Gastroesophageal sphincter (tissue), 4 donors: ENCODE measurements at places on chromosomes 5 and 9.
A peak's percentile ranks its signal among the peaks of the same experiment; 100 is the strongest.

DNA sequence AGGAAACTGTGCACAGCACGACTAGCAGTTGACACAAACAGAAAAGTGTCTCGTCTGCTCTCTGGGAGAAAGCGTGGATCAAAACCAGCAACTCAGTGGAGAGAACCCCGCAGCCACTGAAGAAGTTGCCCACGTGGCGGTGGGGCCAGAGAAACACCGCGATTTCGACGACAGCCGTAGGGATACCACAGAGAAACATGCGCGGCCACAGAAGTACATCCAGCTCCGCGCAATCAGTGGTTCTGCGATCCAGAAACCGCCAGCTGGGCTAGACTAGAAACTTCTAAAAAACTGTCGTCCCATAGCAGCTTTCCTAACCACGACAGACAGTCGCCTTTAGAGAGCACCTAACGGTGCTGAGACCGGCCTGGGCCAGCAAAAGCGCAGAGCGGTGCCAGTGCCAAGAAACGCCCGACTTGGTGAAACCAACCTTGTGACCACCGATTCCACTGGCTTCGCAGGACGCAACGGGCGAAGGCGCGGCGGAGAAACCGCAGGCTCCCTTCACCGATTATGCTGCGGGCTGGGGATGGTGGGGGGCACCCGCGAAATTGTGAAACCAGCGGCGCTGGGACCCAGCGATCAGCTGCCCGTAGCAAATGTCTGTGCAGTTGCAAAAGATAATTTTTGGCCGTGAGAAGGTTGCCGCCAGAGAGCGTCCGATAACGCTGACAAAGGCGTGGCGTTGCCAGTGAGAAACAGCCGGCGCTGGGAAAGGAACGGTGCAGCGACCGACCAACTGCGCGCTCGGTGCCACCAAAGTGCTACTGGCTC is 2.7 kb upstream of the ANXA2R start:
- peak; percentile 38 for ATAC-seq

DNA sequence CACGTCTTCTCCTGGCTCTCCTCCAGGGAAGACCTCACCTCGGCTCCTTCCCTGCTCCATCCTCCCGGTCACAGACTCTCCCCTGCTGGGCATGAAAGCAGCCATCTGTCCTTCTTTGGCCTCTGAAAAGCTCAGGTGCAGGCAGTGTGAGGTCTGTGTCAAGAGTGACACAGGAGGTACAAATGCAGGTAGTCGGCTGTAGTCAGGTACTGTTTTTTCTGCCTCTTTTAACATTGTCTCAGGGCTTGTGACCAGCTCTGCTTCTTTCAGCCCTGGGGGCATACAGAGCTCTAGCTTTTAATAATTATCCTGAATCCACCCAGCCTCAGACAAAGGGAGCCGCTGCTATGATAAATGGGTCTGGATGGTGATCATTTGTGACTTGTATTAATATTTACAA is 46.4 kb downstream of the C5orf15 start:
- ATAC-seq, result no peak

DNA sequence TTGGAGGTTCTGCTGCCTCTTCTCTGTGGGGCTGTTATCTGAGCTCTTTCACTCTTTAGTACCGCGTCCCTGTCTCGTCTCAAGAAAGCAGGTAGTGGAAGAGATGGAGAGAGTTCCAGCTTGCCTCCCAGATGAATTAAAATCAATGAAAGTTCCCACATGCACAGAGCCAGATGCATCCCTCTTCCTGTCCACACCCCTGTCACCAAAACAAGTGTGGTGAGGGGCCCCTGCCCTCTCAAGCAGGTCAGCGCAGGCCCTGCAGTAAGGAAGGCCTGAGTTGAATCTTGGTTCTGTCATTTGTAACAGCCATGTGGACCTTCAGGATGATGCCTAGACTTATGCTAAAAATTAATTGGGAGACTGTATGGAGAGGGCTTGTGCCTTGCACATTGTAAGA is 26.9 kb downstream of the GALNT10 start:
- no peak for ATAC-seq

GRCh38 chr5:135150767-135151166 is 116.7 kb upstream of the PITX1 start:
- no peak for ATAC-seq

DNA sequence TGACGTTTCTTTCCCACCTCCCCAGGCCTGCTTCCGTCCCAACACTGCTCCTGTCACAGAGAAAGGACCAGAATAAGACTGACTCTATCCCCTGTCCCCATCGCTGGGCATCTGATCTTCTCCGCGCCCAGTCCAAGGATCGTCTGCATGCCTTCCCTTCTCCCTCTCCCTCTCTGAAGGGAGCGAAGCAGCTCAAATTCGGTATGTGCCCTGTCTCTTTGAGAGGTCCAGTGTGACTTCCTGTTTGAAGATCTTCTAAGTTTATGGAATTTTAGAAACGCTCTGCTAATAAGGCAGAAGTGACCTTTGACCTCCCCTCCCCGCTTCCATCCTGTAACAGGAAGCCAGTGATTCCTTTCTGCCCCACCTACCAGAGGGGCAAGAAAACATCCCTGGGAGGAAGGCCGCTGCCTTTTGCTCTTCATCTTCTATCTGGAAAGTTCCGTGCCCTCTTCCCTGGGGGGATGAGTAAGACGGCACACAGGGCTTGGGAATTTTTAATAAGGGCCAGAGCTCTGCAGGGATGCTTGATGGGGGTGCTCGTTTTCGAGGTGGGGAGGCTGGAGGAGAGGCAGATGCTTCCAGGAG is 40.7 kb upstream of the RNU6ATAC start:
- ATAC-seq, result no peak

DNA sequence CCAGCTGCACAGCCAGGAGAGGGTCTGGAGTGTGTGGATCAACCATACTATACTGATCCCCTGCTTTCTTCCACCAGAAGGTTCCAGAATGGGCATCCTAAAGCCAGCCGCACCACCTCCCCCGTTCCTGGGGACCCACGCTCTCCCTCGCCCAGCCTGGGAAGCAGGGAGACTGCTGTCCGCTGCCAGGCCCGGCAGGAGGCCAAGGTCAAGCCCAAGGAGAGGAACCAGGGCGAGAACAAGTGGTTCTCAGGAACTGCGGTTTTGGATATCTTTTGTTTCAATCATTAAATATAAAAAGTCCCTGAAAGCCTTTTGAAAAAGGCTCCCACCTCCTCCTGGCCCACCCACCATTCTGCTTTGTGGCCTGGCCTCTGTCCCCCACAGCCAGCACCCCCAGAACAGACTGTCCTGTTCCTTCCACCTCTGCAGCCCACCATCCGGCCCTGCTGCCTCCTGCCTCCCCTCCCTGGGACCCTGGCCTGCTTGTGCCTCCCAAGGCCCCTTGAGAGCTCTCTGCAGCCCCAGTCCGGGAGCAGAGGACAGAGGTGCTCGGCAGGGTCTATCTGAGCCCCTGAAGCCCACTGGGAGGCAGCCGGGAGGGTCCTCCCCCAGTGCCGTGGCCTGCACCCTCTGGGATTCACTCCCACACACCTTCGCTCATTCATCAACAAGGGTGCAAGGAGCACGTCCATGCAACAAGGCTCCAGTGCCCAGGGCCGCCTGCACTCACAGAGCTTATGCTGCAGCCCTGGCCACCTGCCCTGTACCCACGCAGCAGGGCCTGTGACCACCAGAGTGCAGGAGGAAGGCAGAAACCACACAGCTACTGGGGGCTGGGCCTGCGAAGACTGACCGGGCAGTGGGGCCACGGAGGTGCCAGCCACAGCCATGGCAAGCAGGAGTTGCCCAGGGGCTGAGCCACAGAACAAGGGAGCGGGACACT is 614 bp upstream of the LCN6 start:
- ATAC-seq, result peak; percentile 21

DNA sequence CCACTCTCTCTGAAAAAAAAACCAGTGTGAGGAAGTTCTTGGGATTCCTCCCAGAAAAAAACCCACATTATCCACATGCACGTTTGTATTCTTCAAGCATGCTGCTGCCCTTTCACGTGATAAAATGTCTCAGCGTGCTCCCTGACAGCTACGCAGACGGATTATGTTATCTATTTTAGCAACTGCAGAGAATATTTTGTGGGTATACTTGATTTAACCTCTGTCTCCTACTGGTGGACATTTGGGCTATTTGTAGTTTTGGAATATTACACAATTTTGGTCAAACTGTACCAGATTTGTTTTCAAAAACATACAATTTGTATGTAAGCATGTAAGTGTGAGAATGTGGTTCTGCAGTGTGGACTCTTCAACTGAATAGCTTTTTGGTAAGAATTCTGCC is 10.7 kb downstream of the PRRC2B start:
- ATAC-seq, result no peak

GRCh38 chr9:3936520-3937235 is 363.2 kb downstream of the GLIS3 start:
- ATAC-seq, result no peak

GRCh38 chr5:85049020-85049419 is 664.3 kb upstream of the EDIL3 start:
- ATAC-seq, result no peak

GRCh38 chr9:96216583-96216982 is 85.4 kb downstream of the HSD17B3 start:
- ATAC-seq, result no peak

GRCh38 chr5:131810510-131811249 is 13.9 kb upstream of the FNIP1 start:
- no peak for ATAC-seq

DNA sequence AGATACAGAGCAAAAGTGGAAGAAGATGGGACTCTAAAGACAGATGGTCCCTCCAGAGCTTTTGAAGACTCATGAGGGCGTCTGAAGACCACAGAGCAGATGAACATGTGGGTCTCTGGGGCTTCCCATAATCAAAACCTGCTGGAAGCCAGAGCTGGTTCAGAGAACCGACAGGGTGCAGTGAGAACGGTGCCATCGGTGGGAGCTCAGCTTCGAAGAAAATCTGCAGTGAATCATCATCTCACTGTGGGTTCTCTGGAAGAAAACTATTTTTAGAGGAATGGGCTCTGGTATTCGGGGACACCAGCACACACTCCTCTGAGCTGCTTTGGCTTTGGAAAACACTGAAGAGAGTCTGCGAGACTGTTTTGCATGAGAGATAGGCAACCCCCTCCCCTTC is 222.4 kb upstream of the PANK3 start:
- ATAC-seq, result no peak

DNA sequence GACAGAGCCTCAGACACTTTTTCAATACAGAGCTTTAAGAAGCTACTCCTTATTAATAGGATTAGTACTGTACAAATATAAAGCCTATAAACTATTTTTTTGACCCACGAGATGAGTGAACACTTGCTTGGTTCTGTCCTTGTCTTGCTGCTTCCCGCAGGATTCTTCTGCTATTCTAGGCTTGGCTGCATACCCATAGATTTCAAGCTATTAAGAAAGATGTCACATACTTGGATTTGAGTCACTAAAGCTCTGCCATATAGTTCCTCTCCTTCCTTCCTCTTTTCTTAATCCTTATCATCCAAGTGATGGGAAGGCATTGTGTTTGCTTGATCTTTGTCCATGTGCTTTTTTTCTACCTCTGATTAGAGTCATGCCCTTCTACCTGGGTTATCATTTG is 361.2 kb upstream of the TRPC7 start:
- ATAC-seq, result no peak
